Activated CD8-positive, alpha-beta T cell treated with anti-CD3 and anti-CD28 coated beads, Interleukin-2, amount 10 ng/mL, durations not matched to agents 7 days and 5 days (primary cell): ENCODE measurements at places on chromosomes 3 and 15. TPM values are rescaled to one million over a fixed set of nuclear protein-coding genes. Genes with fewer than 3 reads are reported as not detected.

DNA sequence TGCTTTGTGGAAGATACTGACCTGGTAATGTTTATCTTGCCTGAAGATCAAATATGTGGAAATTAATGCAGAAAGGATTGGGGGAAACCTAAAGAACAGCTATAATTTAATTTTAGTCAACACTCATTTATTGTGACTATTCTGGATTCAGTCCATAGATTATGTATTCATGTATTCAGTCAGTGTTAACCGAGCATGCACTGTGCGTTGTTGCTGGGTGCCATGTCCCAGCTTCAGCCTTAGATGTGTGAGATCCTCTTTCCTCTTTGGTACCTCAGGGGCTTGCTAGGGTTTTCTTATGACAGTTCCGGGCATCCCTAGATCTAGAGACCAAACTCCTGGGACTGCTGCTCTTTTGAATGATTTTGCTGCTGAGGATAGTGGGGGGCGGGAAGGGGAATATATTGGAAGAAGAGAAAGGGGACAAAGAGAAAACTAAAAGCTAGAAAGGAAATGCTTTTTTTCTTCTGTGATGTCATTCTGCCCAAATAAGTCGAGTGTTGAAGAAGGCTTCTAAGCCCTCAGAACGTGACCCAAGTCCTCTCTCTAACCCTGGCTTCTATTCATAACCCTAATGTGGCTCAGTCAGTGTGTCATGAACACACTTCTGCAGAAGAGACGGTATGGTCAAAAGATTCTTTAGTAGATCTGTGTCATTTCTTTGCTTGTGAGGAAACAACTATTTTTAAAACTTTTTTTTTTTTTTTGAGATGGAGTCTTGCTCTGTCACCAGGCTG is 33.5 kb downstream of the STARD9 start:
- peak; percentile 28 for DNase-seq

- DNase-seq = no peak
Observed at GRCh38 chr15:80211976-80212375, 40.0 kb downstream of the CTXND1 start.

- DNase-seq = no peak
Observed at GRCh38 chr3:178318941-178319816, 217.1 kb upstream of the KCNMB2 start.

- no peak for DNase-seq
Observed at GRCh38 chr3:18190646-18191045, 234.5 kb downstream of the SATB1 start.

GRCh38 chr15:82045179-82045891 is 483 bp downstream of the MEX3B start:
- peak; percentile 35 for DNase-seq

- no peak for DNase-seq
Observed at GRCh38 chr3:126888186-126888760, 94.6 kb upstream of the PLXNA1 start.

PIGZ gene
- total RNA-seq = 1.9 TPM

CHL1 gene
- total RNA-seq = not detected
